Left ventricle myocardium superior (tissue), 1 donor: ENCODE measurements at places on chromosomes 2 and 18. TPM values are rescaled to one million over a fixed set of nuclear protein-coding genes. Genes with fewer than 3 reads are reported as not detected.

The UGT1A4 gene
- not detected for total RNA-seq

The GAREM2 gene
- total RNA-seq: 3.6 TPM

The ADRA2B gene
- total RNA-seq: 5.0 TPM

The KCNK3 gene
- total RNA-seq: 2.8 TPM

The GRHL1 gene
- total RNA-seq: 1.0 TPM

The PARD6G gene
- total RNA-seq: 4.0 TPM

The AQP12A gene
- total RNA-seq: not detected

The GKN1 gene
- total RNA-seq: not detected

The SPATA3 gene
- total RNA-seq: not detected

DNA sequence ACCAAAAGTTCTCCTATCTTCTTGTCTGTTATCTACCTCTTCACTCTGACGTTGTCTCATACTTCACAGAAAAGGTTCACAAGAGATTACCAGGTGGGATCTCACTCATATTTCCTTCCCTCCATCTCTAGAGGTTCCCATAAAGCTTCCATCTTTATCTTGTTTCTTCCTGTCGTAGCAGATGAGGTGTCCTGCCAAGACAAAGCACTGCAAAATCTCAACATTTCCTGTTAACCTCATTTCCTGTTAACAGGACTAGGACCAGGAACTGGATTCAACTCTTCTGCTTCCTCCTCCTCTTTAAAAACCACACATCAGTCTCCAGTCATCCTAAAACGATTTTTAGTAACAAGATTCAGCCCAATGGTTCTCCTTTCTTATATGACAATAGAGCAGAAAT is 512.8 kb upstream of the NRP2 start:
- DNase-seq: no peak

DNA sequence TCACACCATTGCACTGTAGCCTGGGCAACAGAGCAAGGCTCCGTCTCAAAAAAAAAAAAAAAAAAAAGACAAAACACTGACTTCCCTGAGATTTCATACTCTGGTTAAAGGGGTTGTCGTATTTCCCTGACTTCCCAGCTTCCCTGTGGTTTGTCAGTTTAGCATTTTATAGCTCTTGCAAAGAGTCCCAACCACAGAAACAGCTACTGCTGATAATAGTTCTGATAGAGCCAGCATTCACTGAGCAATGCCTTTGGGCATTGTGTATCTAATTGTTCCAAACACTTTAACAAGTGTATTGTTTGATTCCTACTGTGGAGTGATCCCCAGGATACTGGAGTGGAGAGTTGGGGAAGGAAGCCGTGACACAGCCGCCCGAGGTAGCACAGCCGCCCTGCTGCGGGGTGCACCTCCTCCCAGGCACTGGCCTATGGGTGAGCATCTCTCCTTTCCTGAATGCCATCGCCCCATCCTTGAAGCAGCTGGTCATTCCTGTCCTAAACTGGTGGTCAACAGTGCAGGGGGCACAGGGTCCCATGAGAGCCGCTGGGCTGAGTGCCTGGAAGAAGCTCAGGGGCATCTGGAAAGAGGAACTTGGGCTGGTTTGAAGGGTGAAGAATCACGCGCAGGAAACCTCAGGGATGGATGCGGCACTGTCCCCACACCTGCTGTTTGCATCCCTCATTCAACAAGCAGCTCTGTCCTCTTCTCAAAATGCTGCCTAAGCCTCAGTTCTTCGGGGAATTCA is 81.0 kb upstream of the TMEM18 start:
- no peak for DNase-seq

DNA sequence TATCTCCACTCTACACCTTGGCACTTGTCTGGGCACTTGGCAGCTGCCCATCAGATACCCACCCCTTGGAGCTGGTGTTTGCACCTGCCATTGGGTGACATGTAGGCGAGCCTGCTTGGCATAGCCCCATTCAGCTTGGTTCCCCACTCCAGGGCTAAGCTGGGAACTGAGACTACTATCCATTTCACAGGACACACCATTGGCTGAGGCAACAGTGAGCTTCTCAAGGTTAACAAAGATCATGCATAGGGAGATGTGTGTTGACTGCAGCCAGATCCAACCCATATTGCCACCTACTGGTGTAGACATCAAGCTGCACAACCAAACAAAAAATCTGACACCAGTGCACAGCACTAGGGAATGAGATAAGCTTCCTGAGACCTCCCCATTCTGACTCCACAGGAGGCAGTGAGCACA is 1389.8 kb upstream of the TMEFF2 start:
- DNase-seq: no peak

GRCh38 chr18:8747440-8747937 is 42.1 kb downstream of the MTCL1 start:
- no peak for DNase-seq

DNA sequence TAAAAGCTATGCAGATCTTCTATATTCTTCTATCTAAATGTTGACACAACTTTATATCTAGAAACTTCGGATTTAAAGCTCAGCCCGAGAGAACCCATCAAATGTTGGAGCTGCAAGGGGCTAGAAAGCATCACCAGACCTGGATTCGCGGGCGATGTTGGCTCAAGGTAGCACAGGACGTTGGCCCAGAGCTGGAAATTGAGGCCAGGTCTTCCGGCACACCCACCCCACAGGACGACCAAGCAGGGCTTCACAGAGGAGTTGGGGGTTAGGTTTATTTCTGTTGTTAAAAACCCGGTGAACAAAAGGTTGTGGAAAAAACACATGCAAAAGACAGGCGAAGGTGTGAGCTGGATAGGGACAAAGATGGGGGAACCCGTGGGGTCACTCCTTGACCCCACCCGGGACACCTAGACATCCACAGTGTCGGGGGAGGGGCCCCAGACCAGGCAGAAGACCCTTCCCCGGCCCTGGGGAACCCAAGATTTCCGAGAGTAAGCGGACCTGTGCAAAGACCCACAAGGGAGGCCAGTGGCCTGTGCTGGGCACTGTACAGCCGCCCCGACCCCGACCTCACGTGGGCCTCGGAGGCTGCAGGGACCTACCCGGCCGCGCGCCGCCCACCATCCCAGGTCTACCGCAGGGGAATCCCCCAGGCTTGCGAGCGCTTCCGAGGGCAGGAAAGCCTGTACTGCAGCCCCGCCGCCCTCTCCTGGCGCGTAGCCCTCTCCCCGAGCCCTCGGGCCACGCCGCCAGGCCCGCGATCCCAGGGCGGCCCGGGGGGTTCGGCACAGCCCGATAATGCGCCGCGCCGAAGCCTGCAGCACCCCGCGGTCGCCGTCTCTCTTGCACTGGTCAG is 1.8 kb upstream of the AGBL5 start:
- DNase-seq: peak; percentile 63

DNA sequence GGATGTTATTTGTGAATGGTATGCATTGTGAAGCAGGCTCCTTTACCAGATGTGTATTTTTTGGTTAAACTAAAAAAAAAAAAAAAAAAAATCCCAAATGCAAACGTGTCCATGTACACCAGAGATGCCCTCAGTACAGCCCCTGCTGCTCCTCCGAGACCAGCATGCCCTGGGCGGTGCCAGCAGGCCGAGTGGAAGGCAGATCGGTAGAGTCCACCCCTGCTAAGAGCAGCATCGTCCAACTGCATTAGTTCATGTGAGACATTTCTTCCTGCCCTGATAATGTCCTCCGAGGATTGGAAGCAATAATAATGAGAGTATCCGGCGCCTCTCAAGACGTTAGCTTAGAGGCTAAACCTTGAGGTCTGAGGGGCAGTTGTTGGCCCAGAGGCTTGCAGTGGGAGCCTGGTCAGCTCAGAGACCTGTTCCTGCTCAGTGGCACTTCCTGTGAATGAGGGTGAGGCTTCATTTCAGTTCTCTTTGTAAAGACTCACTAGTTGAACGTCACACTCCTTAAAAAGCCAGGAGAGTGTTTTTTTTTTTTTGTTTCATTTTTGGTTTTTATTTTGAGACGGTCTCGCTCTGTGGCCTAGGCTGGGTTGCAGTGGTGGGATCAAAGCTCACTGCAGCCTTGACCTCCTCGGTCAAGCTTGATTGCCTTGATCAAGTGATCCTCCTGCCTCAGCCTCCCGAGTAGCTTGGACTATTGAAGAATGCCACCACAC is 5.6 kb downstream of the SLC66A3 start:
- DNase-seq: no peak

- no peak for DNase-seq
Observed at GRCh38 chr2:177603181-177603580, 210.6 kb downstream of the AGPS start.

DNA sequence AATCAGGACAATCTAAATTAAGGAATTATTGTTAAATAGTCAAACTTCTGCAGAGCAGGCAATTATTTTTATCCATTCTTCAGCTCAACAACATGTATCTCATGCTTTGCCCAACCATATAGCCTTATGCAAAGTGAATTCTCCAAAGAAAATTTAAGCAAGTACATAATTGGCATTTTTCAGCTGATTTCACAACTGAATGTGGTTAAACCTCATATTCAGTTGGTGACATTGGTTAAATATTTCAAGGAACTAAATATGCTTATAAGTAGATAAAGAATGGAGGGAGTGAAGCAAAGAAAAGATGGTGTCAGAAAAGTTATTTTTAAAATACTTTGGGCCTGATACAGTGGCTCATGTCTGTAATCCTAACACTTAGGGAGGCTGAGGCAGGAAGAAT is 816.2 kb downstream of the NRXN1 start:
- no peak for DNase-seq

GRCh38 chr2:196229013-196229412 is 57.6 kb upstream of the STK17B start:
- DNase-seq: no peak

DNA sequence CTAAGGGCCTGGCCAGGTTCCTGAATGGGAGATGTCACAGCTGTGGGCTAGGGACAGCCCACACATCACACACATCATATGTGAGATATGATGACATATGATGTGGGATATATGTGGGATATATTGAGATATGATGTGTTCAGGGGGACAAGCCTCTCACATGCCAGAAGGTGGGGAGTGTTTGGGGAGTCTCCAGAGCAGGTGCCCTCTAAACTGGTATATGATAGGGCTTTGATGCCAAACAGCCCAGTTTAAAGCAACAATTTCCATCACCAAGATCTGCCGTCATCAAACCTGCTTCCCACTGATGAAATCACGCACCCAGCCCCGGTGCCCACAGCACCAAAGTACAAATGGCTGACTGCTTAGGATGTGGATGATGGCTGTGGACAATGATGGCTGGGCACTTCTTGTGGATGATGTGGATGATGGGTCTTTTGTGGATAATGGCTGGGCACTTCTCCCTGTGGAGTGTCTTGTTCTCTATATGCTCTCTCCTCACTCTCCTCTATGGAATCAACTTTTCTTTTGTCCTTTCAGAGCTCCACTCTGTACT is 50.9 kb downstream of the FBLN7 start:
- no peak for DNase-seq

DNA sequence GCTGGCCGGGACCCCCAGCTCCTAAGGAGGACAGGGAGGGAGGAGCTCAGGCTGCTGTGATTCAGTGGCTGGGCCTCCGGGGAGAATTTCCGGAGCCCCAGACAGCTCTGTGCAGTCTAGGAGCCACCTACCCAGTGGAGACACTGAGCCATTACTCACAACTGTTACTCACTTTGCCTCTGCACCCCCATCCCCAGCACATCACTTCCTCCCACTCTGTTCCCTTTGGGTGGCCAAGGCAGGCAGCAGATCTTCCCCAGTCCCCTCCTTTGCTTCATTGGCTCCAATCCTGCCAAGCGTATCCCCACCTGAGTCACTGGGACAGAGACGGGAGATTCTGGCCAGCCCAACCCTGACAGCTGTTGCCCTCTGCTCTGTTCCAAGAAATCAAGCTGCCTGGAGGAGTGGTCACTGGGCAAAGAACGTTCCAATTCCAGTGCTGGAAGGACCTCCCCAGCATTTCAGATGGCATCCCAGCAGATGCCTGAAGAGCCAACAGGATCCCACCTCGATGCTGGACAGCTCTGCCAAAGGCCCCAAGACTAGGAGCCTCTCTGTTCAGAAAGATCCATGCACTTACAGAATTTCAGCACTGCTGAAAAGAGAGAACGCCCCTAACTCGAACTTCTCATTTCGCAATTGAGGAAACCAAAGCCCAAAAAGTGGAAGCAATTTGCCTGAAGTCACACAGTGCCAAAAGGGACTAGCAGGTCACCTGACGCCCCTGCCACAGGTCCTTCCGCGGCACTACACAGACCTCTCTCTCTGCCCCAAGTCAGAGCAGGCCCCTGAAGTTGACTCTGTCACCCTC is 68.3 kb downstream of the TNS1 start:
- peak; percentile 72 for DNase-seq

DNA sequence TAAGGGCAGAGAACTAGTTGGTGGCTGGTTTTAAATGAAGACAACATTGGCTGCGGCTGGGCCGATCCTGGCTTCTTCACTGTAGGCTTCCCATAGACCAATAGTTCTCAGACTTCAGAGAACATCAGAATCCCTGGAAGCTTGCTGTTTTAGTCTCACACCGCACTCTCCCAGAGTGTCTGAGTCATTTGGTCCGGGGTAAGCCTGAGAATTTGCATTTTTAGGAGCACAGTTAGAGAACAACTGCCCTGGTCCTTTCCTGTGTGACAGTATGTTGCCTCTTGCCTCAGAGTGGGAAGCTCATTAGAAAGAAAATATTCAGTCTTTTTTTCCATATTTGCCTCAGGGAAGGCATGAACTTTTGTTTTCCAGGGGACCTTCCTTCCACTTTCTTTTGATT is 137.1 kb upstream of the GAREM1 start:
- no peak for DNase-seq

DNA sequence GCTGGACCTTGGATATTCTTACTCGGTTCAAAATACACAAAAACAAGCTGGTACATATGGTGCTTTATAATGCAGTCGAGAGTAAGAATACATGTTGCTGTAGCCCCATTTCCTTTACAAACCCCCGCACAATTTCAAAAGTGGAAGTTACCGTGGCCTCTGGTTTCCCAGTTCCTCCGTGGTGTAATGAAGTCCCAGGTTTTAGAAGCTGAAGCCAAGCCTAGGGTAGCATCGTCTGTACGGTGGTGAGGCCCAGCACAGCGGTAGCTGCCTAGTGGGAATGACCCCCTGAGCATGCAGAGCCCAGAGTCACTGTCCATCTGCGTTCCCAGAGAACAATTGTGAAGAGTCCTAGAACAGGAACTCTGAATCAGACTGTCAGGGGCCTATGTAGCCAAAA is 171.8 kb downstream of the ASXL3 start:
- no peak for DNase-seq

DNA sequence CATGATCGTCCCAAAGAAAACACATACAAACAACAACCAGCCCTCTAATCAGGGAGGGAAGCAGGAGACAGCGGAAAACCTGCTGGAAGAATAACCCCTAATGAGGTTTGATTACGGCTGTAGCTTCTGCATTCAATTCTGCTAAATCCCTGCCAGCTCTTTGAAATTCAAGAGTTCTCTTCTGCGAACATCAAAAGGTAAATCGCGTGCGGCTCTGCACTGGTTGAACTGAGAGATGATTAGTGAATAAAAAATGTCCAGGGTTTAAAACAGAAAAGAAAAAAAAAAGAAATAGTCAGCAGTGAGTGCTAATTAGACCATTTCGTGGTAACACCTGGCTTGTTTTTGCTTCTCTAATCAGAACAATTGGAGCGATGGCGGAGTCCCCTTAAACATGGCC is 153.0 kb upstream of the CAPN13 start:
- DNase-seq: no peak

DNA sequence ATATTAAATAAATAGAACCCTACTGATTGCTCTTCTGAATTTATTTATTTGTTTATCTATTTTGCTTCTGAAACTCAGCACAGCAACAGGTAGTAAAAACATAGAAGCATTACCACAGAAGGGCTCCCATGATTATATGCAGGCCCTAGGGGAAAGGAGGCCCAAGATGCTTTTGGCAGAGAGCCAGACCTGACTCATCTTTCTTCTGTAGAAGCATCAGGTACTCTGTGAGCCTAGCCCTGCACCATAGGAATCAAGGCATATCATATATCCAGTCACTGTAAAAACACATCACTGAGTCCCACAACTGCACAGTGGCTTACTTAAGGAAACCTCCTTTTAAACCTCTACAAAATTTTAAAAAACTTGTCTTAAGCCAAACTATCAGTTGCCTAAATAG is 1.8 kb downstream of the SCN9A start:
- DNase-seq: no peak
